Neural crest cell (in vitro differentiated cells): ENCODE measurements at places on chromosomes 3 and 15. TPM values are rescaled to one million over a fixed set of nuclear protein-coding genes. Genes with fewer than 3 reads are reported as not detected.

DNA sequence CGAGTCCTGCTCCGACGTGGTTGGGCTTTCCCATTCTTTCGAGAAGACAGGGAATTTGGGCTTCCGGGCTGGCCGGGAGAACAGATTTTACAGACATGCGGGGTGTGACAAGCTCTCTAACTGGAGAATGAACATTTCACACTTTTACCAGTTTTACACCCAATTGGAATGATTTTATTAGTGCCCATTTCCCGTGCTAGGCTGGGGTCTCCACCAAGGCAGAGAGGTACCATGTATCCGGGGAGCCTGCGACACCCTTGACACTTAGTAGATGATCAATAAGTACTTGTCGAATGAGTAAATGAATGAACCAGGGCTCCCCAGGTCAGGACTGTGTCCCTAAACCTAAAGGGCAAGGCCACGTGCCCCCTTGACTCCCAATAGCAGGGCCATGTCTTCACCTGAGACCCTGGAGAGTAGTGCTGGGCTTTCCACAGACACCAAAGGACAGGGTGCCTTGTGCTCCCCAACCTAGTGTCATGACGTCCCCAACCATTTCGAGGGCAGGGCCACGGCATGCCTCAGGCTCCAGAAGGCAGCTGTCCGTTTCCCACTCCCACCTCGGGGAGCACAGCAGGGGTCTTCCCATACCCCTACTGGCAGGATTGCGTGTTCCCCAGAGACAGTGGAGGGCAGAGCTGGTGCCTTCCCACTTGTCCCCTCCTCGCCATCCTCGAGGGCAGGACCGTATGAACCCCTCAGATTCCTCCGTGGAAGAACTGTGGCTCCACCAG lies 679 bp upstream of the MYD88 start:
- peak; percentile 12 for DNase-seq

DNA sequence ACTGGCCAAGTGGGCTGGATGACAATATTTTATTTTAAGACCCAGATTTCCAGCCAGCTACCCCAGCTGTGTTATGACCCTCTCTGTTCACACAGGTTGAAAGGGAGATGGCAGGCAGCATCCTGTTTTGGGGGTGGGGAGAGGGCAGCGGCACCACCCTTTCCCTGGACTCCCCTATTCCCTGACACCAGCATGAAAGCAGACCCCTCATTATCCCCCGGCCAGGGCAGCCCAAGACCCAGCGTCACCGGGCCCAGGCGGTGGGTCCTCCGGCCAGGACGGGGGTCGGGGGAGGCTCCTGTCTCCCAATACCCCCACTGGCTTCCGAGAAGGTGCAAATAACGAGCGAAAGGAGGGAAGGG lies 127.6 kb upstream of the MEF2A start:
- no peak for DNase-seq

DNA sequence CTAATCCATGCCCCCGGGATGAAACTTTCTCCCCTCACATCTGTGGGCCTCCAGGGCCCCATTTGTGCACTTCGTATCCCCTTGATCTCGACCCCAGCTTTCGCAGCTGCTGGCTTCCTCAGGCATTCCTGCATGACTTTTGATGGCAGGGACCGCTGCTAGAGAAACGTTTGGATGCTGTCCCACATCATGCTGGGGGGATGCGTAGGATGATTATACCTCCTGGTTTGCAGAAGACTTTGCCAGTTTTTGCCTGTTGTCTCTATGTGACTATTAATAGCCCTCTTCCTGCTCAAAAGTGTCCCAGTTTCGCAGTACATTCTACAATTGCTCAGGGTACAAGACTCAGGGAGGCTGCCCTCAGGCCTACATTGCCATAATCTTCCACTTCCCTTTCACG lies 10.4 kb upstream of the KCNAB1 start:
- no peak for DNase-seq

- no peak for DNase-seq
Observed at GRCh38 chr15:55183679-55184078, 13.1 kb downstream of the RSL24D1 start.

DLG1 gene
- 91.4 and 95.5 TPM in 2 replicates for total RNA-seq
